ENCODE measurements at places on chromosomes 5 and 9.

GRCh38 chr9:34564617-34565016 is 24.9 kb downstream of the CNTFR start:
- no peak for DNase-seq

DNA sequence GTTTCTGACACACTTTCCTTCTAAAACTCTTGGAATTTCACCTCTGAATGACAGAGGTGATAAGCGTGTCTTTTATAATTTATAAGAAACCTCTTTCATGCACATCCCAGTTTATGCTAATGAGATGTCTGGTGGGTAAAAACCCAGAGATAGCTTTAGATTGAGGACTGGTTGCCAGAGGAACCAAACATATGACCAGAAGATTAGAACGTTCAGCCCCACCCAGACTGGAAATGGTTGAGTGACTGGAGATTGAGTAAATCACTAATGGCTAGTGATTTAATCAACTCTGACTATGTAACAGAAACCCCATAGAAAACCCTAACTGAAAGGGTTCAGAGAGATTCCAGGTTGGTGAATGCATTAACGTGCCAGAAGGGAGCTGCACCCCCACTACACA is 69.2 kb downstream of the CDH18 start:
- no peak for DNase-seq

- DNase-seq: no peak
Observed at GRCh38 chr9:134011401-134011800, 13.9 kb upstream of the BRD3OS start.

- DNase-seq: no peak
Observed at GRCh38 chr5:117813850-117814249, 1174.5 kb downstream of the DTWD2 start.

DNA sequence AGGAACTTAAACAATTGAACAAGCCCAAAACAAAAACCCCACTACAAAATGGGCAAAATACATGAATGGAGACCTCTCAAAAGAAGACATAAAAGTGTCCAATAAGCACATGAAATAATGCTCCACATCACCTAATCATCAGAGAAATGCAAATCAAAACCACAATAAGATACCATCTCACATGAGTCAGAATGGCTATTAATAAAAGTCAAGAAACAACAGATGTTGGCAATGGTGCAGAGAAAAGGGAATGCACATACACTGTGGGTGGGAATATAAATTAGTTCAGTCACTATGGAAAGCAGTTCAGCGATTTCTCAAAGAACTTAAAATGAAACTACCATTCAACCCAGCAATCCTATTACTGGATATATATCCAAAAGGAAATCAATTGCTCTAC is 337.4 kb upstream of the GRIA1 start:
- DNase-seq: no peak

- DNase-seq: no peak
Observed at GRCh38 chr5:23483090-23483489, 24.3 kb upstream of the PRDM9 start.

DNA sequence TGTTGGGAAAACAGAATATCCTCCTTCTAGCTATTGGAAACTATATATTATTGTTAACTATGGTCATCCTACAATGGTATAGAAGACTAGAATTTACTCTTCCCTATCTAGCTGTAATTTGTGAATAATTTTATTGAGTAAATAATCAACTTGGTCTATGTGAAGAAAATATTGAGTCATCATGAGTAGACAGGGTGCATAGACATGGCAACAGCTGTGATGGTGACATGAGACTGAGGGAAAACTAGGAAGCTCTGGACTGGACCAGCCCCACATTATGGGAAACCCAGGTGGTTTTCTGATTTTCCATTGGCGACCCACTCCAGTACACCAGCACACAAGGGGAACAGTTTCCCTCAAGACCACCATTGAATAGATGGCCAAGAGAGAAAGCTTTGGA is 95.0 kb downstream of the APBA1 start:
- no peak for DNase-seq

- peak; percentile 45 for DNase-seq
Observed at GRCh38 chr9:91037511-91038482, 236.2 kb downstream of the SYK start.

- DNase-seq: no peak
Observed at GRCh38 chr5:57687596-57687995, 205.0 kb upstream of the ACTBL2 start.

GRCh38 chr5:124658867-124659557 is 87.4 kb downstream of the ZNF608 start:
- DNase-seq: peak; percentile 88

DNA sequence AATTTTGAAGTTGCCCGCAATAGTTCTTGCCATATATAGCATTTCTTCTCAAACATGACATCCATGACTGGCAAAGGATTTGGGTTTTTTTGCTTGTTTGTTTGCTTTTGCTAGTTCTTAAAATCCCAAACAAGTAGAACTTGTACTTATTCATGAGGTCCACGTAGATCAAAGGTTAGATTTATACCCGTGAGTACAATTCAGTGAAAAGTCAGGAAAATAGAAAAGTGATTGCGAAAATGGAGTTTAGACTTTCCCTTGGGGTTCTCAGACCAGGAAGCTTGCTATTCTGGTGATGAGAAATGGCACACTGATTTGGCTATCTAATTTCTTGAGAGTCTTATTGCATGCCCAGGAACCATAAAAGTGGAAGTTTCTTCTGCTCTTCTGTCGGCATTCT is 304.7 kb downstream of the CTNND2 start:
- no peak for DNase-seq

DNA sequence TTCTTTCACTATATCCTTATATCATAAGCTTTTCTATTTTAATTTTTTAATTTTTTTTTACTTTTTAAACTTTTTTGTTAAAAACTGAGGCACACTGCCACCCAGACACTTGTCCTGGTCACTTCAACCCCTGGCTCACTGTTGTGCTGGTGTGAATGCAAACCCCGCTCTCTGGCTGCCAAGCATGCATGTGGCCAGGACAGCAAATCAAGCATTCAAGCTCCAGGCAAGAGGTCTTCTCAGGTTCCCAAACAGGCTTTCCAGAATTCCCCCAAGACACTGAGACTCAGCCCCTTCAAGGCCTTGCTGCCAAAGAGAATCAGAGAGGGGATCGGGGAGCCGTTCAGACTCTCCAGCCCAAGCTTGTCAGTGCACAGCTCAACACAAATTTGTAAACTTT is 139.9 kb downstream of the FANCC start:
- no peak for DNase-seq

GRCh38 chr5:159975462-159976019 is 33.4 kb upstream of the TTC1 start:
- peak; percentile 34 for DNase-seq

- no peak for DNase-seq
Observed at GRCh38 chr5:14105718-14106410, 37.3 kb upstream of the TRIO start.

DNA sequence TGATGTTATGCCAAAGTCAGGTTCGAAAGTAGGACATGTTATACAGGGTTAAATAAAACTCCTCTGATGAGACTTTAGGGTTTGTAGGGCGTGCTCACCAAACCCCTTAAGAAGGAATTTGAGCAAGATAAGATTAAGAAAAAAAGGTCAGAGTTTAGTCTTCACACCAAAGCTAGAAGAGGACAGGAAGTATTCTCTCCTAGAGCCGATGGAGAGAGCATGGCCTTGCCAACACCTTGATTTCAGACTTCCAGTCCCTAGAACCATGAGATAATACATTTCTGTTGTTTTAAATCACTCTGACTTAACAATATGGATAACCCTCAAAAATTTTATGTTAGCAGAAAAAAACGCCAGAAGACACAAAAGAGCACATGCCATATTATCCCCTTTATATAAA is 16.3 kb upstream of the PLCXD3 start:
- DNase-seq: no peak

DNA sequence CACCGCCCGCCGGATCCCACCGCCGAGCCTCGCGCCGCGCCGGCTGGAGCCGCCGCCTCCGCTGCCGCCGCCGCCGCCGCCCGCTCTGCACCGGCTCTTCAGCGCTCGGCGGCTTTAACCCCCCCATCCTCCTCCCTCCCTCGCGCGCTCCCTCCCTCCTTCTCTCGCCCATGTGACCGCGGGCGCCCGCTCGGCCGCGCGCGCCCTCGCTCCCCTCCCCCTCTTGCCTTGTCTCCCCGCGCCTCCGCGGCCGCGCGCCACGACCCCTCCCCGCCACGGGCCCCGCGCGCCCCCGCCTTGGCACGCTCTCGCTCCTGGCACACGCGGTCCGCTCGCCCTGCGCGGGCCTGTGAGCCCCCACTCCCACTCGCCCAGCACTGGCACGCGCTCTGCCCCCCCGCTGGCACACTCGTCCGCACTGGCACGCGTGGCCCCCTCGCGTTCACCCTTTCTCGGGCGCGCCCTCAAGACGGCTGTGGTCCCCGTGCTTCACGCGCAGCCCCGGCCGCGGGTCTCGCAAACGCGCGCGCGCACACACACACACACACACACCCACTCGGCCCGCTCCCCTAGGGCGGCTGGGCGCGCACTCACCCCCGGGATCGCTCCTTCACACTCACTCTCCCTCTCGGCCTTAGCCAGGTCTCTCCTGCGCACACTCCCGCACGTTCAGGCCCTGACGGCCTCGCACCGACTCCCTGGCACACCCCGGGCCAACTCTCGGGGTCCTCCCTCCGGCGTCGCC is at the start of gene CNTFR:
Gene CNTFR (minus strand): TSS at position 89 of the 745 bp plus-strand sequence. CDS start 20,743 bp downstream, outside the sequence.
- DNase-seq: no peak
